Amygdala (tissue), 56 donors: ENCODE measurements at places on chromosomes 1 and 21.

- no peak for DNase-seq
Observed at GRCh38 chr1:217527151-217527550, 103.7 kb downstream of the GPATCH2 start.

GRCh38 chr1:27379564-27380122 is 3.5 kb downstream of the CD164L2 start:
- DNase-seq = no peak

- DNase-seq = no peak
Observed at GRCh38 chr1:153515504-153516394, 20.0 kb downstream of the S100A6 start.

- DNase-seq = no peak
Observed at GRCh38 chr1:208223136-208223535, 21.0 kb downstream of the PLXNA2 start.

- no peak for DNase-seq
Observed at GRCh38 chr21:45152265-45152746, 77.9 kb downstream of the ADARB1 start.

DNA sequence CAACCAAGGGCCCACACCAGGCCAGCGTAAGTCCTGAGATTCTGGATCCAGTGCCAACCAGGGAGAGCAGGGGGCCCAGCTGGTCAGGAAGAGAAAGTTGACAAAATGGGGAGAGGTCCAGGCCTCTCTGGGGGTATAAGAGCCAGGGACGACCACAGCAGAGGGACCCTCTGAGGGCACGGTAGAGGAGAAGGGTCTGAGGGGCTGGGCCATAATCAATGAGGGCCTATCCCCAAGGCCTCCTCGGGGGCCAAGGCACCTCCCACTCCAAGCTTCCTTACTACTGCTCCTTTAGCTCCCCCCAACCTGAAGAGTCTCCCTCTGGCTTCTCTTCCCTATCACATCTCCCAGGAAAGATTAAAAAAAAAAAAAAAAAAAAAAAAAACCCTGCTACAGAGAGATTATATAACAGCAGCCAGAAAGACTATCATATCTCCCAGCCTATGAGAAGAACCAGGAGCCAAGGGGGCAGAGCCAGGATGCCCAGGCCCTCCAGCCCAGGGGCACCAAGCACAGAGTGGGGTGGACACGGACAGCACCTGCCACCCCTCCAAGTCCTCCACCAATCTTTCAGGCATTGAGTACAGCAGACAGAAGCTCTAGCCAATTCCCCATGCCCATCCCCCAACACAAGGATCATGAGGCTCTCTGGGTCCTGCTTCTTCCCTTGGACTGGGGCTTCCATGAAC is 2.7 kb downstream of the MEF2D start:
- DNase-seq = peak; percentile 35

DNA sequence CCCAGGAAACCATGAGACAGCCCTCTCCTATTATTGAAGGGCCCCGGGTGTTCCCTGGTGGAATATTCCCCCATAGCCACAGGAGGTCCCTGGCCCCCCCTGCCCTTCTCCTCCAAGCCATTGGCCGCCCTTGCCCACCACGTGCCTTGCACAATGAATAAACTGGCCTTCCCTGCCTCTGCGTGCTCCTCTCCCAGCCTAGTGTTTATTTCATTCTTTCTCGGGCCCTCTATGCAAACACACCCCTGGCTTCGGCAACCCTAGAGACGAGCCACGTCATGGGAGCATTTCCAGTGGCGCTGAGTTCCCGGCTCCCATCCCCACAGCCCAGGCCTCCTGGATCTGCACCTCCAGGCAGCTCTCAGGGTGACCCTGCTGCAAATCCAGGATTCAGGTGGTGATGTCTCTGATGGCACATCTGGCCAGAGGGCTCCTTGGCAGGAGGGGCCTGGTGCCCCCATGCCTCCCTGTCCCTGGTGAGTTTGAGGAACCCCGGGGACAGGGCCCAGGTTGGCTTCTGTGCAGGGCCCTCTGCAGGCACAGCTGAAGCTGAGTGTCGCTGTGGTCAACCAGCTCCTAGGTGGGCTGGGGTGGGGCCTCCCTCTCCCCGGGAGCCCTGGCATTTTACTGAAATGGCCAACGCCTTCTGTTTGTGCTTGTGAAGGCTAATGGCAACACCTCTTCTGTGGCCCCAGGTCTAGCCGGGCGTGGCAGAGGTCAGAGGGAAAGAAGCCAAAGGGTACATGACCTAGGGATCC is 6.2 kb downstream of the KRTAP10-12 start:
- DNase-seq = no peak
